ENCODE measurements at places on chromosomes 16 and 17.

DNA sequence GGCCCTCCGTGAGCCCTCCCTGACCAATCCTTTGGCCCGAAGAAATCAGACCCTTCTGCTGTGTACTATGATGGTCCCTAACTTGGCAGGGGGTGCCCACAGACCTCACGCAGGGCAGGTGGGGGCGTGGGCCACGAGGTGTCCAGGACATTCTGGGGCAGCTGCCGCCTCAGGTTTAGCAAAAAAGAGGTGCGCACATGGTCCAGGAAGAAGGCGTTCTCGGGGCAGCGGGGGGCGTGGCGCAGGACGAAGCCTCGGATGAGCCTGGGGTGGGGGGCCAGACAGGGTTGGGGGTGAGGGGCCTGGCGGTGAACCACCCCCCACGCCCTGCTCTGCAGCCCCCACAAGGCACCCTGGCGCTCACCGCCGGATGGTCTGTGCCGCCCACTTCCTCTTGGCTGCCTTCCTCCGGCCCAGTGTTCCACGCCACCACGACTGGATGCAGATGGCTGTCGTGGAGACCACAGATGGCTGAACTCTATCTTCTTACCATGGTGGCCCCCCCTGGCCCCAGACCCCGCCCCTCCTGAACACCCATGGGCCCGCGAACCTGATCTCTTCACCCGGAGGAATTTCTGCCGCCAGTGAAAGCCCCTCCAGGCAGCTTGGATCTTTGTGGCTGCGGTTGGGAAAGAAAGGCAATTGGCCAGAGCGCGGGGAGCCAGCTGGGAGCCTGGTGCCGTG, 14.2 kb upstream of the CRK start:
- DNase-seq = no peak

- DNase-seq = no peak
These were observed 130.1 kb upstream of the HLF start for GRCh38 chr17:55134486-55135157.

DNA sequence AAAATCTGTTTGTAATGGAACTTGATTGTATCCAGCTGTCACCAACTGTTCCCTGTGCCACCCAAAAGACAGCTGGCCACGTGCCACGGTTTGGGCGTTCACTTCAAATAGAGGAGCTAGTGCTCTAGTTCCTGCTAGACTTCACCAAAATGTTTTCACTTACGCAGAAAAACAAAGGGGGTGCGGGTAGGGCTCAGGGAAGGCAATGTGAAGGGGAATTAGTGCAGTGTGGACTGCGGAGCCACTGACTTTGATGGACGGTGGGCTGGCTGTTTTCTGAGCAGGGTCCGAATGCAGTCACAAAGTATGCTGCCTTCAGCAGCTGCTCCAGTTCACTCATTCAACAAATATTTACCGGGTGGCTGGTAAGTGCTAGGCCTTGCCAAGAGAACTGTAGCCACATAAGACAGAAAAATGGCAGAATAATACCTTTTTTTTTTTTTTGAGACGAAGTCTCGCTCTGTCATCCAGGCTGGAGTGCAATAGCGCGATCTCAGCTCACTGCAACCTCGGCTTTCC, 7.6 kb upstream of the CYTH1 start:
- DNase-seq = no peak

DNA sequence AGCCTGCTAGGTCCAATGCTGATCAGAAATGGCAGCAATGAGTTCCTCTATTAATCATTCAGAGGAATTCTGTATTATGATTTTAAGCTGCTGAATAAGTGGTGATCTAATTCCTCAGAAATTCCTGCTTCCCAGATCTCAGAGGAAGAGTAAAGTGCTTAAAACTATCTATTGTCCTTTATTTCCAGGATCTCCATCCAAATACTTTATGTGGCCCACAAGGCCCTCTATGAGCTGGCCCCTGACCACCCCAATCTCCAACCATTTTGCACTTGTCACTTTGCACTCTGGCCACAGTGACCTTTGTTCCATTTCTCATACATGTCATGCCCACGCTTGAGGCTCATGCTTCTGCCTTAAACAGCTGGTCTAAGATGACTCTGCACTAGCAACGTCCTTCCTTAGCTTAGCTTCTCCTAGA, 93.7 kb downstream of the CA10 start:
- DNase-seq = no peak

GRCh38 chr17:27473748-27474609, 17.7 kb downstream of the KSR1 start:
- DNase-seq = no peak

GRCh38 chr16:50403491-50403890, 34.7 kb upstream of the BRD7 start:
- DNase-seq = no peak

- DNase-seq = peak; percentile 71
These were observed 56.1 kb upstream of the ACSF3 start for GRCh38 chr16:89037261-89038152.

DNA sequence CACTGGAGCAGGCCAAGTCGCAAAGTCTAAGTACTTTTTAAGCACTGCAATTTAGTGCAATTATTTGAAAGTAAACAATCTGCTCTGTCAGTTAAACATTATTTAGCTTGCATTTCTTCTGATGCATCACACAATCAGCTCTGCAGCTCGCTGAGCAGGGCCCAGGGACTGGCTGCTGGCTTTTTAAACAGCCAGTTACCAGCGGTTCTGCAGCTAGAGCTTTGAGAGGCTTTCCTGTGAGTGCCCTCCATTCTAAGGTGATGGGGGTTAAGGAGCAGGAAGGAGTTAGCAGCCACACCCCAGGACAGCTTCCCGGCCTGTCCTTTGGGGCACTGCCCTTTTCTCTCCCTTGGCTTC, 154.3 kb downstream of the SALL1 start:
- DNase-seq = no peak

GRCh38 chr17:34076743-34077631, 178.1 kb upstream of the CCL2 start:
- DNase-seq = no peak

- peak; percentile 24 for DNase-seq
These were observed 2.6 kb downstream of the ZCCHC14 start for GRCh38 chr16:87490096-87490798.

- DNase-seq = no peak
These were observed 34.6 kb upstream of the CCDC182 start for GRCh38 chr17:57779706-57780105.

- DNase-seq = no peak
These were observed 211.7 kb downstream of the C16orf78 start for GRCh38 chr16:49585143-49585832.

GRCh38 chr17:48388955-48389743, 40.9 kb downstream of the SKAP1 start:
- no peak for DNase-seq

DNA sequence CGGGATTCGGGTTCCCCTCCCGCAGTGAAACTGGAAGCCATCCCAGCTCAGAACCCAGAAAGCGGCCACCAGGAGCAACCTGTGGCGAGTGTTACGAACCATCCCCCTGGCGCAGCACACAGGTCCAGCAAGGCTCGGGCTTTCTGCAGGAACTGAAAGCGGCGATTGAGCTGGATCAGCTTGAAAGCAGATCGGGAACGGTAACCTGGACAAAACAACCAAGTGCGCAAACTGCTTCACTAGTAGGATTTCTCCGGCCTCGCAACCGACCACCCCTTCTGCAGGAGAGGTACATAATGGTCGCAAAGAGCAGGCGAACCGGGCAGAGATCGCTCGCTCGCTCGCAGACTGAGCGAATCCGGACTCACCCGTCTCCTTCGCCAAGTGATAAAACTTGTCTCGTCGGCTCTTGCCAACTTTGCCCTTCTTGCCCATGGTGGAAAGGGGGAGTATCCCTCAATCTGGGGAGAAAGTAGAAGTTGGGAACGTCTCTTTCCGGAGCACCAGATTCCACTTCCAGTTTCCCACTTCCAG, 696 bp upstream of the PSMC5 start:
- no peak for DNase-seq

DNA sequence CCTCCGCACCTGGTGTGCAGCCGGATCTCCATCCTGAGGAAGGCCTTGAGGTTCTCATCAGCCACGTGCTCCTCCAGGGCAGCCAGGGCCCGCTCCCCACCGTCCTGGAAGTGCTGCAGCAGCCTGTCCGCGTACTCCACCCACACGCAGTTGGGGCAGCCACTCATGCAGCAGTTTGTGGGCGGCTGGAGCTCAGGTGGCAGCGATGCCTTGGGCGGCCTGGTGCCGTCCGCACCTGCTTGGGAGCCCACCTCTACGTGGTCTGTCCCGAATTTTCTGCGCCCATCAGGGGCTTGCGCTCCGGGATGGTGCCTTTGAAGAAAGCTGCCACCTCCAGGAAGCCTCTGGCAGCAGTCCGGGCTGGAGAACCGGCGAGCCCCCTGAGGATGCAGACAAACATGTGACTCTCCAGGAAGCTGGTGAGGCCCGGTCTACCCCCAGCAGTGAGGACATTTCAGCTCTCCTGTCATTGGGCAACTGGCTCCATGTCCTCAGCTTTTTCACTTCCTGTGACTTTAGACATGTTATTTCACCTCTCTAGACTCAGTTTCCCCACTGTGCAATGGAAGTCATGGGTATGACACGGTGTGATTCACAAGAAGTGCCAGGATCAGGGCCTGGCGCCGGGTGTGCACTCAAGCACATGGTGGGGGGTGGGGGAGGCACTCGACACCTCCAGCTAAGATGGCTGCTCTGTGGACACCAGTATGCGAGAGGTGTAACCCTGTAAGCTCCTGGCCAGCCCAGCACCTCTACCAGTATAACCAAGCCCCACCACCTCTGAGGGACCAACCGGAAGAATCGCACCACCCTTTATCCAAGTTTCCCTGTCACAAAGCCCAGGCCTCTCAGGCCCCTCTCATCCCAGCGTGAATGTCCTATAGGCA, 957 bp downstream of the OXLD1 start:
- peak; percentile 57 for DNase-seq

- DNase-seq = no peak
These were observed 19.1 kb upstream of the NCBP3 start for GRCh38 chr17:3865176-3865575.

DNA sequence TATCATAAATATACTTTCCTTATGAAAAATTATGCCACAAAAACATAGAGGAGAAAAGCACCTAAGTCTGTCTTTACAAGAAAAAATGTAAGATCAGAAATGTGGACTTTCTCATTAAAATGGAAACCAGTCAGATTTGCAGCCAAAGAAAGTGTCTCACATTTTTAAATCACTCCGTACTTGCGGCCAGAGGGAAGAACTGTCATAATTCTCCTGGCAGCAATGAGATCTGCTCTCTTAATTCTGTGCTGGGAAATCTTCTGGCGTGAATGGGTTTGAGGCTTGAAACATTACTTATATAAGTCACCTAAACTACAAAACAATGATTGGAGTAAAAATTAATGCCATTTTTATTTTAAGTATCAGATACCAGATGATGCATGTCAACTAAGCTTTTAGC, 10.7 kb downstream of the C16orf95 start:
- no peak for DNase-seq

GRCh38 chr16:2485811-2486507, 11.0 kb downstream of the TBC1D24 start:
- DNase-seq = no peak

DNA sequence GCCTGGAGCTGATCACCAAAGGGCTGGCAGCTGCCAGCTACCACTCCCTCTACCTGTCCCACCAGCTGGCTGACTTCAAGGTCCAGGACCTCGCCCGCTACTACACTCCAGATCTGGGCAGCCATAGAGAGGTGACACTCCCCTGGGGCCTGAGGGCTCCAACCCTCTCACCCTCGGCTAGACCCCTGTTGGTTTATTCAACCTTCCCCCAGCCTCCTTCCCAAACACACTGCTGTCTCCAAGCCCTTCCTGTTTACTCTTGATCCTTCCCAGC, 18.0 kb downstream of the ALOX12B start:
- DNase-seq = no peak

DNA sequence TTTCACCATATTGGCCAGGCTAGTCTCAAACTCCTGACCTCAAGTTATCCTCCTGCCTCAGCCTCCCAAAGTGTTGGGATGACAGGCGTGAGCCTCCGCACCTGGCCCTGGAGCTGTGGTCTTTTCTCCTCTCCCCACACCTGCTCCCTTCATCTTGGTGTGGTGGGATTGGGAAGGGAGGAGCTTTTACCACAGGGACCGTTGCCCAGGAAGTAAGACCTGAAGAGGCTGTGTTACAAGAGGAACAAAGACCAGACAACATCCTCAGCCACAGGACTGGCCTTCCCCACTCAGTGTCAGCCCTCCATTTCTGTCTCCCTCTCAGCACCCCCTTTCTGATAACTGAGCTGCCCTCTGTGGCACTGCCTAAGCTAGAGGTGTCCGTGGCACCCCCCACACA, 9.4 kb upstream of the C17orf113 start:
- no peak for DNase-seq

DNA sequence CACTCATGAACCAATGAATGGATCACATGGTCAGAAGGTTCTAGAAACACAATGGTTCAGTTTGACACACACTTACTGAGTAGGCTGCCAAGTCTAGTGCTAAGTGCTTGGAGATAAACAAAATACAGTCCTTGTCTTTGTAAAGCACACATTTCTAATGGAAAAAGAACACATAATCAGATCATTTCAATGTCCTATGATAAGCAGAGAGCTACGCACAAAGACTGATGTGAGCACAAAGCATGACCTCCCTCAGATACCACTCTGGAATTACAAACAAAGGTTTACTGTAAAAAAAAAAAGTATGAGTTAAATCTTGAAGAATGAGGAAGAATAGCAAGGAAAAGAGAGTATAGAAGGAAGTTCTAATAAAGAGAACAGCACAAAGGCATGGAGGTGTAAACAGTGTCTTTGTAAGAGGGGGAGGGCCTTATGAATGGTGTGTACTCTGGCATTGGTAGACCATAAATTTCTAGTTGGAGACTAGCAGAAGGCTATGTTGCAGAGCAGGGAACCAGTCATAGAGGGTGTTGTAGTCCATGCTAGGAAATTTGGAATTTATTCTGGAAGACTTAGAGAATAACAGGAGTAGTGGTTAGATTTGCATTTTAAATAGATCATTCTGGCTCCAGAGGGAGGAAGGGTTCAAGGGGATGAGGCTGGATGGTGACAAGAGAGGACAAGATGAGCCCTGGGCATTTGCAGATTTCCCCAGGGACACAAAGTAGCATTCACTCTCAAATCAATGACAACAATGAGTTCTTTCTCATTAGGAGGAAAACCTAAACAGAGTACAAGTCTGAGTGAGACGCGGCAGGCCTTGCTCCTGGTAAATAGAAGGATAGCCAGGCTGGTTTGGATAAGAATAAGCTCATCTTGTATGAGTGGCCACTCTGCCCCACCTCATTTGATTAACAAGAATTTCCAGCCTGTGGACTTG, 468.0 kb downstream of the TOX3 start:
- DNase-seq = peak; percentile 14

DNA sequence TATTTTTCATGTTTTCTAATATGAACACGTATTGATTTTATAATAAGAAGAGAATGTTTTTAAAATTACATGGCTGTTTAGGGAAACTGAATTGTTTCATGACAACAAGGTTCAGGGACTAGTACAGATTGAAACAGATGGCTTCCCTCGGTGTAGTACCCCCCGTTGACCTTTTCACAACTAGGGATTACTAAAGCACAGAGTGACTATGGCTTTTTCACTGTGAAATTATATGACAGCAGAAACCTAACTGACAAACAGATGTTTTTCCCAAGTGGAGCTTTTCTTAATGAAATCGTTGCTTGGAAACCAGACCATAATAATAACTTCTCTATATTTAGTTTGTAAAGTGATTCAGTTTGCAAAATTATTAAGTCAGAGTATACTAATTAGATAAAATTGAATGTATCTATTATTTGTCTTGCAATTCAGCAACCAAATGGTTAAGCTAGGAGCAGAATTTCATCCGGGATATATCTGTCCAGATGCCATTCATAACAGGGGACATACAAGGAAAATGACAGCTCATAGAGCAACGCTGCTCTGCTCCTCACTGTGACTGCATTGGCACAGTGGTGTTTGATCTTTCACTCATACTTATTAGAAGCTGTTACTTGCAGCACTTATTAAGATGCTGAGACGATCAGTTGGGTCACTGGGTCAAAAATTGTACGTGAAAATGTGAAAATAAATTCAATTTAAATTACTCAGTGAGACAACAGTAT, 111.7 kb downstream of the TANGO6 start:
- DNase-seq = no peak

All from ELF-1 (cell line).